Muscle of back (tissue), 13 donors: ENCODE measurements at places on chromosomes 7 and 10.

GRCh38 chr7:138000081-138000701 lies 1.7 kb downstream of the CREB3L2 start:
- peak; percentile 71 for DNase-seq

GRCh38 chr7:117098457-117098856 lies 145.2 kb downstream of the ST7 start:
- DNase-seq = peak; percentile 87

GRCh38 chr10:60305380-60305892 lies 84.2 kb downstream of the ANK3 start:
- no peak for DNase-seq

- DNase-seq = peak; percentile 75
These were observed 291.7 kb downstream of the THSD7A start for GRCh38 chr7:11540271-11540761.

DNA sequence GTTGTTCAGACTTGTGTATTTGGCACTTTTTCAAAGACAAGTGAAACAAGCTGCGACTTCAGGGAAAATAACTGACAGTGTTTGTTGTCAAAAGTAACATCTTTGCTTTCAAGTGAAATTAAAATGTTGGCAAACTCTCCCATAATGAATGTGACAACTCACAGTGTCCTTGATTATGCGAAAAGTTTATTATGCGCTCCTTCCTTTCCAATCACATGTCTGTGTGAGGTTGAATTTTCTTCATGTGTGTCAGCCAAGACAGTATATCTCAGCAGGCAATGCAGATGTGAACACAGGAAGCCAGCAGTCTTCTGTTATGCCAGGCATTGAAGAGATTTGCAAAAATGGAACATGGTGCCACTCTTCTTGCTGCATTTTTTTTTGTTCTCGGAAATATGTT lies 28.7 kb downstream of the FBH1 start:
- DNase-seq = no peak

GRCh38 chr7:155486783-155487508 lies 29.0 kb downstream of the EN2 start:
- no peak for DNase-seq

DNA sequence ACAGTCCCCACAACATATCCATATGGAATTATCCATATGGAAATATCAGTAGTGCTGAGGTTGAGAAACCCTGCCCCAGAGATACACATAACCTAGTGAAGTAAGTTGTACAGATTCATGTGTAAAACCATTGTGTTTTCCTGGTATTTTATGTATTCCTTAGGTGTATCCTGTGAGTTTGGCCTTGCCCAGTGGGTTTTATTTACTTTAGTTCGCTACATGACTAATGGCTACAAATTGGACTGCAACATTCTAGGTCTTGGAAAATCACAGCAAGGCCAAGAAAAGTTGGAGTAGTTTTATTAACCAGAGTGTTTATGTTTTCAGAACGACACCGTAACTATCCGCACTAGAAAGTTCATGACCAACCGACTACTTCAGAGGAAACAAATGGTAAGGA lies 1.4 kb downstream of the RPS24 start:
- no peak for DNase-seq

- no peak for DNase-seq
These were observed 59.3 kb downstream of the CTBP2 start for GRCh38 chr10:125101049-125101448.

GRCh38 chr10:67612577-67613537 lies 83.1 kb downstream of the CTNNA3 start:
- no peak for DNase-seq

DNA sequence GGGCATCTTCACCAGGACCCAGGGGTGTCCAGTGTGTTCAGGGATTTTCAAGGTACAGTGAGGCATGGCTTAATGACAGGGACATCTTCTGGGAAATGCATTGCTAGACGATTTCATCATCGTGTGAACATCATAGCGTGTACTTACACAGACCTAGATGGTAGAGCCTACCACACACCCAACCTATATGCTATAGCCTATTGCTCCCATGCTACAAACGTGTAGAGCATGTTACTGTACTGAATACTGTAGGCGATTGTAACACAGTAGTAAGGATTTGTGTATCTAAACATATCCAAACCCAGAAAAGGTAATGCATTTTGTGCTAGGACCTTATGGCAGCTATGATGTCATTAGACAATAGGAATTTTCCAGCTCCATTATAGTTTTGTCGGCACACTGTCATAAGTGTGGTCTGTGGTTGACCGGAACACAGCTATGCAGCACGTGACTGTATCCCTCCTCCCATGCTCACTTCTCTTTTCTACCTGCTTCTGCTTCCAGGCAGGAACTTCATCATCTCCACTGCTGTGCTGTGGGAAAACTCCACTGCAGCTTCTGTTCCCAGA lies 416.2 kb upstream of the NFE2L3 start:
- no peak for DNase-seq
